ENCODE measurements at places on chromosomes 1 and 21.

GRCh38 chr1:58149271-58149812 is 397.2 kb downstream of the OMA1 start:
- no peak for DNase-seq

DNA sequence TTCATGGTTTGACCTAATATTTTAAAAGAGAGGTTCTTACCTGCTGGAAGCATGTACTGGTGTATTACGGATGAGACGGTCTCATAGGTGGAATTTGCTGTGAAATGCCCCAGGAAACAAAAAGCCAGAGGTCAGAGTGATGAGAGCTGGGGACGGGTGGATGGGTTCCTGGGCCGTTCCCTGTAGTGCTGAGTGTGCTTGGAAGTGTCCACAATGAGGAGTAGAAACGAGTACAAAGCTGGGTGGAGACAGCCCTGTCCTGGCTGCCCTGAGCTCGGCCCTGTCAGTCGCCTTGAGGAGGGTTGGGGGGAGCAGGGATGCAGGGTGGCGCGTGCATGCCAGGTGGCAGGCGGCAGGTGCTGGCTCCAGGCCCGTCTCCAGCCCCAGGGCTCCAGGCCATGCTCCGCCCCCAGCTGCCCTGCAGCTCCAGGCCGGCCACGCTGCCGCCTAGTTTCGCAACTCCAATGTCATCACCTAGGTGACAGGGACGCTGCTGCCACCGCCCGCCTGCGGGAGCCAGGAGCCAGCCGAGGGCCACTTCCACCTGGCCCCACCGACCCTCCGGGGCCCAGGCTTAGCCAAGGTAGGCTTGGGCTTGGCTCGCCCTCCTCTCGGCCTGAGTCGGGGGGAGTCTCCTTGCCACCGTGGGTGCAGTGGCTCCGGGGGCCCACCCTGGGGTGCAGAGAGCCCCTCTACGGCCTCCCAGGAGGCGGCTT is 16.4 kb downstream of the TP73 start:
- DNase-seq: no peak

GRCh38 chr1:2628933-2629626 is 3.7 kb downstream of the MMEL1 start:
- DNase-seq: no peak

DNA sequence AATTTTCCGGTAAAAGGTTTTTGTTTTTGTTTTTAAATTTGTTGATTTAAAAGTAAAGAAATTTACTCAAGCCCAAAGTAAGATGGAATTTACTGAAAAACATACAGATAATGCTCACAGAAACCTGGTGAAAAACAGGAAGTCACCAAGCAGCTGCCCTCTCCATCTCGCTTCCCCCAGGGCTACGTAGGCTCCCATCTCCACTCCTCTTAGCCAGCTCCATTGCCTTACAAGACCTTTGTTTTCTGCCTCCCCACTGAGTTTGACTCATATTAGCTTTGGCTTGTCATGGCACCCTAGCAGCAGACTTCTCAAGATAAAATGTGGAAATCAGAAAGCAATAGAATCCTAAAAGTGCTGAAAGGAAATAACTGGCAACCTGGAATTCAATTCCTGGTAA is 57.9 kb downstream of the PHTF1 start:
- DNase-seq: no peak

- no peak for DNase-seq
These were observed 277.0 kb upstream of the C1orf105 start for GRCh38 chr1:172143384-172144055.

DNA sequence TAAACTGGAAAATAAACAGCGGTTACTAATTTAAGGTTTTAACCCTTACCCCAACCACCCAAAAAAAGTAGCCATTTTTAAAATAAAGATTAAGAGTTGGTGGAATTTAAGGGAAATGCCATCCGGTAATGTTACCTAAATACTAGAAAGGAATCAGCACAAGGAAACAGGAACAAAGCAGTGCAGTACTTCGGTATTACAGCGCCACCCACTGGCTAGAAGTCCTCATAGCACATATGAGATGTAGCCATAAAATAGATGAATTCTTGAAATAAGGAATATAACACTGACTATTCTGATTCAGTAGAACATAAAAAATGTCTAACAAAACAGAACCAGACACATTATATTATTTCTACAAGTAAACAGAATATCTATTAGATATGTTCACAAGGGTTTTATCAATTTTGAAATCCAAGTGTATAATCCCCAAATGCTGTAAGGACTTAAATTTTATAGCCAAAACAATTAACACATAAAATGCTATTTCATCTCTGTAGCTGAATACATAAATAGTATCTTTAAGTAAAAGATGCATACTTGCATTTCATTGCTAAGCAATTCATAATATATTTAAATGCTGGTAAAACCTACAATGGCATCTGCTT is 58.8 kb downstream of the FRRS1 start:
- peak; percentile 34 for DNase-seq

DNA sequence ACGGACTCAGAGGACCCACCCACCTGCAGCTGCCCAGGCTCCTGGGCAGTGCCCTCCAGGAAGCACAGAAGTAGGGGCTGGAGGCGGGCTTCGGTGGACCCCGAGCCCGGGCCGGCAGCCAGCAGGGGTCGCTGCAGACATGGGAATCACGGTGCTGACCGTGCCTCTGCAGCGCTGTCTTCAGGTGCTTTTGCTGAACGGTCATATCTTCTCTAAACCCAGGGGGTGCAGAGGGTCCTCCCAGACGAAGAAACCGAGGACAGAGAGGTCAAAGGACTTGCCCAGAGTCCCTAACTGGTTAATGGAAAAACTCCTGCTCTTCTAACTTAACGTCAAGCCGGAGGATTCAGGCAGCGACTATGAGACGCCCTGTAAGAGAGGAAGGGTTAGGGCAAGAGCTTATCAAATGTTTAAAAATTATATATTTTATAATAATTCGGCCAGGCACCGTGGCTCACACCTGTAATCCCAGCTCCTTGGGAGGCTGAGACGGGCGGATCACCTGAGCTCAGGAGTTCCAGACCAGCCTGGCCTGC is 21.5 kb upstream of the LEFTY2 start:
- no peak for DNase-seq

DNA sequence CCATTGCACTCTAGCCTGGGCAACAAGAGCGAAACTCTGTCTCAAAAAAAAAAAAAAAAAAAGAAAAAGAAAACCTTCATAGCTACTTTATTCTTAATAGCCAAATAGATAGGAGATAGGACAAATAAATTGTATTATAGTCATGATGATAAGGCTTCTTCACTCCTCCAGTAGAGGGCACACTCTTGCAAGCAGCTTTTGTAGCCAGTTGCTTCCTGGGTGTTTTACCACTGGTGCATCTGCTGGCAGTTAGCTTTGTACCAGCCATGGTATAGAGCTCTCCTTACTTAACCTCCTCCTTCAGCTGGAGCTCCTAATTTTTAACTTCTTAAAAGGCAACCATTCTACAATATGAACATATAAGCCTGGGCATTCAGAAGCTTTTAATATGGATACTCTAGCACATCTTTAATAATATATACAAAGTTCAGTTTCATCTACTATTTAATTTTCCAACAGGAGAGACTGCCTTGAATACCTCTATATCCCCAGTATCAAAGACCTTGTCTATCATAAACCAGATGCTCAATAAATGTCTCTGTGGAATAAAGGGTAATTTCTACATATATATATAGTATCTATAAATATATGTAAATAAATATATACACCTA is 35.8 kb downstream of the EVI5 start:
- DNase-seq: peak; percentile 29

DNA sequence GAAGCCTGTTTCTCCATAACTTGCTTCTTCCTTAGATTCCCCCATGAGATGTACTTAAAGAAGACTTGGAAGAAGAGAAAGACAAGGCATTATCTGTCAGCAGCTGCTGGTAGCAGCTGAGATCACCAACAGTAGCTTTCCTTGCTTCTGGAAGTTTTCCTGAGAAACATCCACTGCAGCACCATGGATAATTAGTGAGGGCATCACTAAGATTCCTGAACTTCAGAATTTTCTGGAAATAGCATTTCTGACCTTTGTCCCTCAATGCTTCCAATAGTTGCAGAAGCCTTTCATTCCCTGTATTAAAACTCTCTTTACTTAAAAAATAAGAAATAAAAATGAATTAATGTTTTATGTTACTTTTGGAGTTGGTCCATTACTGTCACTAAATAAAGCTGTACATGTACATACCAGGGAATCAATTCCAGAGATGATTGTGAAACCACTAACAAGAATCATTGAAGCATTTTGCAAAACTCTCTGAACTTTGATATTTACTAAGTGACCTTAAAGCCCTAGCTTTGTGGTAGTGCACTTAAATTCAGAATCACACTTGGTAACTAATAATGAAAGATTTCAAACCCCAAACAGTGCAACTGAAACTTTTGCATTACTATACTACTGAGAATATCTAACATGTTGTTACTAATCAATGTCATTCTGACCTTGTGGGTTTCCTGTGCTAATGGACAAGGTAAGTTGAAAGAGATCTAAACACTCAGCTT is at the start of gene CFHR4:
CFHR4 (plus strand) TSS at position 538 of the 725 bp plus-strand sequence; CDS start at position 637, 99 bp downstream.
- no peak for DNase-seq

- DNase-seq: no peak
These were observed 15.2 kb downstream of the KIF1B start for GRCh38 chr1:10225573-10225972.

GRCh38 chr1:111576547-111576946 is 43.0 kb upstream of the RAP1A start:
- DNase-seq: no peak
